ENCODE measurements at places on chromosomes 7 and 10.

DNA sequence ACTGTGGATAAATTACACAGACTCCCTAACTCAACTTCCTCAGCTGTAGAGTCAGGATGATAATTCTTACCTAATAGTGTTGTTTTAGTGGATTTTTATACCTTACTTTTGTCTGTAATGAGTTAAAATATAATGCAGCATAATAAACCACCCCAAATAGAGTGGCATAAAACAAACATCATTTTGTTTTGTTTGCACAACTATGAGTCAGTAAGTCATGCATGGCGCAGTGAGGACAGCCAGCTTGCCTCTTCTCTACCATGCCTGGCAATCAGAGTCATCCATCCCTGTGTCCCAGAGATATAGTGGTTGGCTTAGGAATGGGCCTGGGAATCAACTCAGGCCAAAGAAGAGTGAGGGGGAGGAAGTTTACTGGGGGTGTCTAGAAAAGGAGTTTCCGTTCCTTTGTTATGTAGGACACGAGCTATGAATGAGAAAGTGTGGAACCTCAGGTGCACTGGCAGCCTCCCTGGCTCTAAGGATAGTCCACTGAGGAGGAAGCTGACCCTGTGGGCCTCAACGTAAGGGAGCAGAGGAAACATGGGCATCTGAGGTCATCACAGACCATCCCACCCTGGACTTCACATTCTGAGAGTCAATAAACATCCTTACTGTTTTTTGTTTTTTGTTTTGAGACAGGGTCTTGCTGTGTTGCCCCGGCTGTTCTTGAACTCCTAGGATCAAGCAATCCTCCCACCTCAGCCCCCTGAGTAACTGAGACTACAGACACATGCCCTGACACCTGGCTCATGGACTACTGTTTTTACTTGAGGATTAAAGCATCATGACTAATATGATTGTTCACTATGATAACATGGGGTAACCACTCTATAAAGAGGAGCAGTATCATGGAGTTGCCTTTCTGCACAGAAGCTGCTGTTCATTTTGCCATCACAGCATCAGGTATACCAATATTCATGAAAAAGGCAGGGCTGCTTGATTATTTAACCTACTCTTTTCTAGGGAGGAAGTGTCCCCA lies 21.0 kb upstream of the GRB10 start:
- no peak for DNase-seq

DNA sequence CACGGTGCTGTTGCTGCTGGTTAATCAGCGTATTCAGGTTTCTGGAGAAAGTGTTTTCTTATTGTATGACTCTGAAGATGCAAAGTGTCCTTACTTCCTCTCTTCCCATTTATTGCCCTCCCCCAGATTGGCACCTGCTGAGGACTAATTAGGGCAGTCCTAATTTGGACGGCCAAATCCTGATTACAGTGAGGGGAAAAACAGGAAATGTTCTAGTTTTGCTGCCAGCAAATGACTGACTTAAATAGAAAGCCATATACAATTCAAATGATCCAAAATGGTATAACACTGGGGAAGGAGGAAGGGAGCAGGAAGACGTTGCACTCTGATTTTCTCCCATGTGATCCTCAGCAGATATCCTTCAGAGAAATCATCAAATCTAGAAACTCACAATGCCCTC lies 222.4 kb upstream of the LRGUK start:
- no peak for DNase-seq

GRCh38 chr10:7162331-7162730 lies 248.5 kb downstream of the SFMBT2 start:
- no peak for DNase-seq

- DNase-seq, result no peak
Observed at GRCh38 chr10:7159517-7159916, 251.3 kb downstream of the SFMBT2 start.

DNA sequence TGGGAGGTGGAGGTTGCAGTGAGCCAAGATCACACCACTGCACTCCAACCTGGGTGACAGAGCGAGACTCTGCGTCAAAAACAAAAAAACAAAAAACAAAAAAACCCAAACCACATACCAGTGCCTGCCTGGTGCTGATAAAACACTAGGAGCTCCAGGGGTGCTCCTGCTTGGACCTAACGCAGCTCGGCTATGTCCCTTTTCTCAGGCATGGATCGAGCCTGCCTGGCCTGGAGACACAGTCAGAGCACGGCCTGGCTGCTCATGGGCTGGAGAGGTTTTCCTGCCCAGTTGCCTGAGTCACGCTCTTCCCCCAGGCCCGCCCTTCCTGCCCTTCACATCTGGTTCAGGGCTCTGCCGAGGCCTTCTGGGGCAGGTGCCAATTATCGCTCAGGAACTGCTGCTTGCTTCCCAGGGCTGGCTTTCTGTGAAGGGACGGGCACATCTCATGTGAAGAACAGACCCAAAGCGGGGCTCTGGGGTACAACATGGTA lies 12.6 kb upstream of the NPFFR1 start:
- DNase-seq, result no peak

GRCh38 chr10:77500754-77501151 lies 136.9 kb downstream of the KCNMA1 start:
- no peak for DNase-seq

DNA sequence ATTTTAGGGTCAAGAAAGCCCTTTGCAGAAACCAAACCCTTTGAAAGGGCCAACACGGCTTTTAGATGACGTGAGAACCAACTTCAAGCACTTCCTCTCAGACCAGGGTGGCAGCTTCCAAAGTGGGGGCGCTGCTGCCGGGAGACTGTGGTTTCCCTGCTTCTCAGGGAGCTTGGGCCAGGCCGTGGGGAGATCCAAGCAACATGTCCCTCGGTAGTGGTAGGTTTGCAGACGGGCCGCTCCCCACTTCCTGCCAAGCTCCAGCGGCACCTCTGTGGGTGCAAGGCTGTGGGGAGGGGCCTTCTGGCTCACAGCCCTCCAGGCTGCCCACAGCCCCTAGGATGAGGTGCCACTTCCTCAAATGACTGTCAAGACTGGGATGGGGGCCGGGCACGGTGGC lies 132.4 kb downstream of the FAM53B start:
- DNase-seq, result peak; percentile 48

- no peak for DNase-seq
Observed at GRCh38 chr10:3426190-3426845, 253.7 kb upstream of the PITRM1 start.

DNA sequence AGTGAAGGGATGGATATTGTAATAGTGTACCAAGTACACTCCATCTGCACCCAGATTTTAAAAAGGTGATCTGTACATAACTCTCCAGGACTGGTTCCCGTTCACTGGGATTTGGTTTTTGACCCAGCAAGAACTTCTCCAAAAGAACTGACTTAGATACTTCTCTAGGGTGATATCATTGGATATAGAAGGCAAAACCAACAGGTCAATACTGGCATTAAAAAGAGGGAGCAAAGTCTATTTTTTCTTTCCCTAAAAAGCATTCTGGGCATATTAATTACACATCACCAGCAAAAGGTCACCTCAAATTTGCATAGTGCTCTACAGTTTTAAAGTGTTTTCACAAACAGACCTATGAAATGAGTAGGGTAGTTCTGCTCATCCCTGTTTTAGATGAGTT lies 3.5 kb downstream of the MYPN start:
- no peak for DNase-seq

GRCh38 chr10:72445851-72446250 lies 91.1 kb upstream of the DNAJB12 start:
- DNase-seq, result no peak

- no peak for DNase-seq
Observed at GRCh38 chr7:8597565-8597964, 164.2 kb downstream of the NXPH1 start.

DNA sequence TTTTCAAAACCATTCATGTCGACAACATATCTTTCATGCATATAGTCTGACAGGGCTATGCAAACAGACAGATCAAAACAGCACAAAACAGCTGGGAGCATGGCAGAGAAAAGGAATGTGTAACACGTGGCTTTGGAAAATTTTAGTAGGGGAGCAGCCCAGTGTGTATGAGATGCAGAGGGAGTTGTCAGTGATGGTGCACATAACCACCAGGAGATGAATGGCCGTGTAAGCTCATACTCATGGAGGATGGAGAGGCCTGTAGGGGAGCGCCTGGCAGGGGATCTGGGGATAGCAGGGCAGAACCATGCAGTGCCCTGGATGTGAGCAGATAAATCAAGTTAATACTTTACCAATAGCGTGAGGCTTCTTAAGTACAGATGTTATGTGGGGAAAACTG lies 45.7 kb downstream of the RHOBTB1 start:
- no peak for DNase-seq

DNA sequence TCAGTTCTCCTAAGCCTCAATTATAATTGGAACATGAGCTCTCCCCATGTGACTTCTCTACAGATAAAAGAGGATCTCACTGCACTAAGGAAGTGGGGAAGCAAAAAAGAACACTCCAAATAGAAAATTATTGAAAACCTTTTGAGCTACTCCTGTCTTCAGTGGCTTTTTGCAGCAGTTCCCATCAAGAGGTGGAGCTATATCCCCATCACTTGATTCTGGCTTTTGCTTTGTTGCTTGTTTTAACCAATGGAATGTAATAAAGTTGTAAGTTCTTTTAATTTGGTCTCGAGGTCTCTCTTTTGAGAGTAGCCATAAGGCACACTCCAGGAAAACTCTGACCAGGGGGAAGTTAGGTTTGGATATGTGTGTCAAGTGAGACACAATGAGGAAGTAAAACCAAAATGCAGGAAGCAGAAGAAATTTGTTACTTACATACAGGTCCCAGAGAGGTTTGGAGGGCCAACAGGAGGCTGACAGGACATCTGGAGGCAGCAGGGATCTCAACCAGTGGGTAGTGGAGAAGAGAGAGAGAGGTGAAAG lies 569.4 kb downstream of the HTR7 start:
- no peak for DNase-seq

DNA sequence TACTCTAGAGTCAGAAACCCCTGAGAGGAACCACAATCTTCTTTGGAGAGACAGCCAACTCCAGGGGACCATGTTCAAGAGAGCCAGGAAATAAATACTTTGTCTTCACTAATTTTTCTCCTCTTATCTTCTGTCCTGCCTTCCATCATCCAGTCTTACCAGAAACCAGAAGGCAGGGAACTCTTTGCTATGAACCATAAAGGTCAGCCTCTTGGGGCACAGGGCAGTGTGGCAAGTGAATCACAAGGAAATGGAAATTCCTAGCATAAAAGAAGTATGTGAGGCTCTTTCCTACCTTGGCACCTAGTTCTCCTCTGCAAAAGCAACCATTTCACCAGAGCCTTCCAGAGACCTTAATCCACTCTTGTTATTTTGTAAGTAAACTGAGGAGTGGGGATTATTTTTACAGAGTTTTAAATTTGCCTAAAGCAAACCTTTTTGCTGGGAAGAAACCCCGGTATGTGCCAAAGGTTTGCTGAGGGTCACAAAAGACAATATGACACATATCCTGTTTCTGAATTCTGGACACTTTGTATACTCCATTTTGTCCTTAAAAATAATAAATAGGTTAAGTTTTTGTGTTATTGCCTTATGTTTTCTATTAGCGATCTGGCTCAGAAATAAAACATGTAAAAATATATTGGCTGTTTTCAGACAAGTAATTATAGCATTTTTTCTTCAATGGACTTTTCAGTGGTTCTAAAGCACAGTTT lies 87.1 kb downstream of the ADAM22 start:
- DNase-seq, result no peak

- DNase-seq, result no peak
Observed at GRCh38 chr7:139560678-139561077, 37.2 kb downstream of the CLEC2L start.

- no peak for DNase-seq
Observed at GRCh38 chr7:83925860-83926259, 268.7 kb downstream of the SEMA3A start.

DNA sequence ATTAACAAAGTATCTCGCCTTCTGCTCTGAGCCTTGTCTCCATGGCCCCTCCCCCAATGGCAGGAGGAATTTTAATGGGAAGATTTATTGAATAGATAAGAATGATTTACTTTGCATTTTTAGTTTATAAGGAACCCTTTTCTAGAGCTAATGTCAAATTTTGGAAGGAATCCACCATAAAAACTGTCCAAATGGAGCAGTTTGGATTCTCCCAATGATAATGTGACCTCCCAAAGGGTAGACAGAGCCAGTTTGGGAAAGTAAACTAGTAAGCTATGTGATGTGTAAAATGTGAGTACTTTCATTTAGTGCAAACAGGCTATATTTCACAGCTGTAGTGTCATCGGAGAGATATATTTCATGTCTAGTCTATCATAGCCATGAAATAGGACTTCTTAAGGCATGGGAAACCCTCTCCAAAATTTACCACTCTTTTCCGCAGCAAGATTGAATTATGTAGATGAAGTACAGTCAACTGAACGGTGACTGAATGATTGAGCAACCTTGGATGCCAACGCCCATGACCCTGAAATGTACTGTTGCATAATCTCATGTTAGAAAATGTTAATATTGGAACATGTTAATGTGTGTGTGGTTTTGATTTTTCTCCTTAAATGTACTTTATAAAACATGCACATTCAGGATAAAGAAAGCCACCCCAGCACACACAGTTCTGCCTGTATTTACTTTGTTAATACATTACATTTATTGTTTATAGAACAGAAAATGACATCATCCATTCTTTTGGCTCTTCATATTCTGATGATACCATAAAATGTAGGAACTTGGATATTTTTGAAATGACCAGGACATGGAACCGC lies 140.6 kb downstream of the NRP1 start:
- no peak for DNase-seq

DNA sequence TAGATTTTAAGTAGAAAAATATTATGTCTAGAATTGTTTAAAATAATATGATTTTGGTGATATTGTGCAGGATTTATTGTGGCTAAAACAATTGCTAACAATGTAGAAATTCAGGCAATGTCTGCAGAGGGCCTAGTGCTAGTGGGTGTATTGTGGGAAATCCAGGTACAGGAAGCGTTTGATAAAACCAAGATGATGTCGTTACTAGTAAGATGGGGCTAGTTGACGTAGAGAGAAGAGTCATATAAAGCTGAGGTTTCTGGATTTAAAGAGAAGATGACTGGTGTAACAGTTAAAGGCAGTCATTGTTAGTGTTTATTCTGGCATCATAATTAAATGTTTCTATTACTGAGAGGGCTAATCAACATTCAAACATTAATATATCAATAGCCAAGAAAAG lies 43.5 kb downstream of the ADK start:
- no peak for DNase-seq

- DNase-seq, result no peak
Observed at GRCh38 chr7:112550468-112551060, 69.8 kb downstream of the LSMEM1 start.

GRCh38 chr10:125062227-125062913 lies 98.0 kb downstream of the CTBP2 start:
- no peak for DNase-seq

GRCh38 chr7:134907000-134907399 lies 79.3 kb upstream of the AGBL3 start:
- no peak for DNase-seq

GRCh38 chr7:20778063-20778721 lies 8.5 kb downstream of the SP8 start:
- DNase-seq, result no peak

GRCh38 chr7:106276513-106276912 lies 8.3 kb downstream of the NAMPT start:
- no peak for DNase-seq

DNA sequence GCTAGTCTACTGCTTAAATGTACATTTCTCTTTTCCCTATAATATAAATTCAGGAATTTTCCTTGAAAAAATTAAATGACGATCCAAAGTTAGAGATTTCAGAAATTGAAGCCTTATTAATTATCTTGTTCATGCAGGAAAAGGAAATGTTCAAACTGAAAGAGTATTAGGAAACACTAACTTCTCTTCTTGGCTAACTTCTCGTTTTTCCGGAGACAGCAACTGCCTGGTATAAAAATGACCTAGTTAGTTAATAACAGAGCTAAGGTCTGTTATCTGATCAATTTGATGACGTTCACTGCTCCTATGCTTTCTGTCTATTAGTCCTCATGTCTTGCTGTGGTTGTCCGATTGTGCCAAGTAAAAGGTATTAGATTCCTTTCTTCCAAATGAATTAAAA lies 212.5 kb downstream of the DGKB start:
- DNase-seq, result no peak

Data from activated effector memory CD4-positive, alpha-beta T cell treated with Interleukin-2 at 50 U/mL for 16 hours (primary cell).